ENCODE measurements at places on chromosomes 7 and 10.

GRCh38 chr7:110534241-110534931 is 556.5 kb upstream of the LRRN3 start:
- no peak for DNase-seq

GRCh38 chr7:37429435-37429791 is 19.3 kb downstream of the ELMO1 start:
- no peak for DNase-seq

GRCh38 chr7:7969306-7970236 is 975 bp downstream of the GLCCI1 start:
- DNase-seq: peak; percentile 51

GRCh38 chr7:22724861-22725260 is 2.1 kb upstream of the IL6 start:
- no peak for DNase-seq

DNA sequence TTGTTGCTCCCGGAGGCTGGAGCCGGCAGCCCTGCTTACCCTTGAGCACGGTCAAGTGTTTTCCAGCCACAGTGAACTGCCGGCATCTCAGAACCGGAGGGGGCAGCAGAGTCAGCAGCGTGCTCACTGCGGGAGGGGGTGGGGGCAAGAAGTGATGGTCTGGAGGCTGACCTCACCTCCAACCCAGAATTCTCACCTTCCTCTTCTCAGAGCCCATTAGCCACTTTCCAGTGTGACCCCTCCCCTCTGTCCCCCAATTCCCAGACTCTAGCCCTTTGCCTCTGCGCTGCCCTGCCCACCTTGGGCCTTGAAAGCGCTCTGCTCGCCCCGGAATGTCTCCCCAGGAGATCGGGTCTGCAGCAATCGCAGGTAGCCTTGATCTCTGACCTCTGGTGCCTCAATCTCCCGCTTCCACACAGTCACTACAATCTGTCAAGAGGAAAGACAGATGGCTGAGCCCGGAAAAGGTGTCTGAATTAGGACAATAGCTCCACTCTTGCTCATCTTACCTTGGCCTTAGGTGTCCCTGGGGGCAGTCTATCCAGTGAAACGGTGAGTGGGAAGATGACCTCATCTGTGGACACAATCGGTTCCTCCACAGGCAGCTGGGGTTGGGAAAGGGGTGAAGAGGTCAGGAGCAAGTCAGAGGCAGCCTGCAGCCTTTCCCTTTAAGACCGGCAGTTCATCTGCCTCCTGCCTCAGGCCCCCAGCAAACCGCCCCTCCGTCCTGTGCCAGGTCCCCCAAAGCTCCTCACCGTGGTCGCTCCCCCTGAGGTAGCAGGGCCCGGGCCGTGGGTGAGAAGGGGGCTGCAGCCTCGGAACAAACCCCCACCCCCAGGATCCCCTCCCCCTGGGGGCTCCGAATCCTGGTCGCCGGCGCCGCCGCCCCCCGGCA is 942 bp downstream of the TRAPPC14 start:
- DNase-seq: no peak

DNA sequence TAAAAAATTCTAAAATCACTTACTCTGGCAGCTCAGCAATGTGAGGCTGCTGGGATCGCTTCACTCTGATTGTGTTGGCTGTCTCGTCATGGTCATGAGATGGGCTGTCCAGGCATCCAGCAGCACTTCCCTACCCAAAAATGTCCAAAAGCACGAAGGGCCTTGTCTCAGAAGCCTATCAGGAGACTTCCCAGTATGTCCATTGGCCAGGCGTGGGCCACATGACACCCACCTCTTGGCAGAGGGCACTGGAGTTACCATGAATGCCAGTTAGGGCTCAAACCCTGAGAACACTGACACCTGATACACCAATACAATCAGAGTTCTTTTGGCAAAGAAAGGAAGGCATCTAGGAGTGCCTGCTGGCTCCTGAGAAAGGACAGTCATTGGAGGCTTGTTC is 27.0 kb upstream of the GLI3 start:
- DNase-seq: no peak

DNA sequence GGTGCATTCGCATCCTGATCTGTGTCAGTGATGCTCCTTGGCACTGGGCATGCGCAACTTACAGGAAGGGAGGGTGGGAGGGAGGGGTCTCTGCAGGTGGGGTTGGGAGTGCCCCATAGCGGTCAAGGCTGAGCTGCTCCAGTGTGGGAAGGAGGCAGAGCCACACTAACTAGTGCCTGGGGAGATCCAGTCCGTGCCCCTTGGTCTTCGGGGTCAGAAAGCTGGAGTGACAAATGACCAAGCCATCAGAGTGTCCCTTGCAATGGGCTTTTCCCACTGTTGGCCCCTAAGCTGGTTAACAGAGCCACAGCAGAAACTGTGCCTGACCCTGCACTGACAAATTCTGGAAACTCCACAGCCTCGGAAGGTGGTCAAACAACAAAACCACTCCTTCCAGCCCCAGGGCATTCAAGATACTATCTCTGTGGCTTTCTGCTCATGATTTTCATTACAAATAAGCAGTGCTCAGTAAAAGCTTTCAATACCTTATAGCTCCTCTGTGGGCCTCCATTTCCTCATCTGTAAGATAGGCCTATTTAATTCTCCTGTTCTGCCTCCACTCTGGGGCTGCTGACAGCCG is 138.1 kb upstream of the UNC5B start:
- DNase-seq: peak; percentile 50

DNA sequence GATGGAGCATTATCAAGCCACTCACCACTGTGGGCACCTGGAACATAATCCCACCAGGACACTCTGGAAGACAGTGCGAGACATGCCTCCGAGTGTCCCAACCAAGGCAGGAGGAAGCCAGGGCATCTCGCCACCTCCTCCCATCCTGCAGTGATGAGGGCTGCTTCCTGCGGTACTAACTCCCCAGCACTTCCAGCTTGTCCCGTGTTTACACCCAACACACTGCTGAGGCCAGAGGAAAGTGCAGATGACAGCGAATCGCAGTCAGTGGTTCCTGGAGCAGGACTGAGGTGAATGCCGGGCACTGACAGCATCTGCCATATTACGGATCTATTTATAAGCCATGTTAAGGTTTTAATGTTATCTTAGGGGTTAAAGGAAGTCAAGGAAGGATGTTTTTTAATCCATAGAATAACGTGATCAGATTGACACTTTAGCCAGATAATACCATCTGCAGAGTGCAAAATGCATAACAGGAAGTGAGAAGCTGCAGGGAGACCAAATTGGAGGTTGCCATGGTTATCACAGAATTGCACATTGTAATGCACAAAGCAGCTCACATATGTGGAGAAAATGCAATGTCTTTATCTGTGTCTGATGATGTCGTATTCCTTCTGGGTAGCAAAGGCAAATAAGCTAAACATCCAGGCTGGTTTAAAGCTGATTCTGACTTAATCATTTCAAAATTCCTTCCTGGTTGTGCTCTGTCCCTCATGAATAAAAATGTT is 314.1 kb upstream of the C7orf33 start:
- no peak for DNase-seq

GRCh38 chr7:31478018-31478417 is 35.9 kb upstream of the ITPRID1 start:
- no peak for DNase-seq

GRCh38 chr7:71733107-71733870 is 601.3 kb downstream of the GALNT17 start:
- peak; percentile 96 for DNase-seq

DNA sequence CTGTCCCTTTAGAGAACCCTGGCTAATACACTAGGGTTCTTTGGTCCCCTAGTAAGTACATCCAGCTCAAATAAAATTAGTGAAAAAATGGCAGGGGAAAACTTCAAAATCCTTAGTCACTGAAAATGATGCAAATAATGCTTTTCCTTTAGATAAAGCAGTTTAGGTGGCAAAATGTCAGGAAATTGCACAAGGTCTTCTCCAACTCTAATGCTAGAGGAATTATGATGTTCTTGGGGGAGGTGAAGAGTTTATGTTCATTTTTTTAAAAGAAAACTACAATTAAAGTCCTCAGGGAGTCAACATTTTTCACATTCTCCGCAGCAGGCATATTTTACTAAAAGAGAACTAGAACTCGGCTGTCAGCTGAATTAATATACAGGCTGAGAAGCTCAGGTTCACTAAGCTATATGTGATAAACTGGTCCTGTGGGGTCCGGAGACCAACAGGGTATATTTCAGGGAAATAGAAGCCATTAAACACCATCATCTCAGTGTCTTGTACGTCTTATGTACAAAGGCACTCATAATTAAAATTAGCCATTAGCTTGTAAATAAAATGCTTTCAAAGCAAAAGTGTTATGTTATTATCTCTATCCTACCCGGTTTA is 1164.7 kb upstream of the AUTS2 start:
- DNase-seq: no peak

DNA sequence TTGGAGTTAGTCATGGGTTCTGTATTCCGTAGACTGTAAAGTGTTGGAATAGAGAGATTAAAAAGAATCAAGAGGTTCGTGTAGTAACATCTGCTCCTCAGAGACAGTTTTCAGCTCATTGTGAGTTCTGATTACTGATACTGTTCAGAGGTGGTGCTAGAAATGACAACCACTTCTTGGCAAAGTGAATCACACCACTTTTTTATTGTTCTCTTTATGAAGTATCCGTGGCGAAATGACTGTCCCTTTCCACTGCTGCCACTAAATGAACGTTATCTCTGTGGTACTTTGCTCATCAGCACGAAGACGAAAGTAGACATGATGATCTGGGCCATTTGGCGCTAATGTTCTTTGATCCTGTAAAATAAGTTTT is 860 bp downstream of the RPP30 start:
- no peak for DNase-seq

GRCh38 chr7:91286432-91286831 is 22.2 kb downstream of the FZD1 start:
- DNase-seq: peak; percentile 30

DNA sequence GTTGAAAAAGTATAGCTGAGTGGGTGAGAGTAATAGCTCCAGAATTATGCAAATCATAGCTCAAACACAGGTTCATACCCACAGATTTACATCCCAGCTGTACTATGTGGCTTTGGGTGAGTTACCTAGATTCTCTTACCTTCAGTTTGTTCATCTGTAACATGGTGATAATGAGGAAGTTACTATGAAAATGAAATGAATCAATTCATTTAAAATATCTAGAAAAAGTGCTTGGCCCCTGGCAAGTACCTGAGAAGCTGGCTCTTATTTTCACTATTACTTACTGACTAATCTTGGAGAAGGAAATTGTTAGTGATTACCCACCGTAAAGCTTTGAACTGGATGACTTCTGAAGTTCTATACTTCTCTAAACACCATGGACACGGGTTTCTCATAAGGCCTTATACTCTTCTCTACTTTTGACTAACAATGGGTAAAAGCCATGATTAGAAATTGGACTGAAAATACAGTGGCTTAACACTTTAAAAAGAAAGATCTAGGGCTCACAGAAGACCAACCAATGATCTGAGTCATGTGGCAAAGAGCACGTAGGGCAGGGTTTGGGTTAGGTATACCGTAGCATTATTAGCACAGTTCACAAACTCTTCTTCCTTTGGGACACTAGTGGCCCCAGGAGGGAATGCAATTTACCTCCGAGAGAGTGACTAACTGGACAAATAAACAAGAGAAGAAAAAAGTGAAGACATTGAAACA is 149.2 kb downstream of the PLPP4 start:
- DNase-seq: no peak

GRCh38 chr7:110480964-110481363 is 610.0 kb upstream of the LRRN3 start:
- DNase-seq: no peak

DNA sequence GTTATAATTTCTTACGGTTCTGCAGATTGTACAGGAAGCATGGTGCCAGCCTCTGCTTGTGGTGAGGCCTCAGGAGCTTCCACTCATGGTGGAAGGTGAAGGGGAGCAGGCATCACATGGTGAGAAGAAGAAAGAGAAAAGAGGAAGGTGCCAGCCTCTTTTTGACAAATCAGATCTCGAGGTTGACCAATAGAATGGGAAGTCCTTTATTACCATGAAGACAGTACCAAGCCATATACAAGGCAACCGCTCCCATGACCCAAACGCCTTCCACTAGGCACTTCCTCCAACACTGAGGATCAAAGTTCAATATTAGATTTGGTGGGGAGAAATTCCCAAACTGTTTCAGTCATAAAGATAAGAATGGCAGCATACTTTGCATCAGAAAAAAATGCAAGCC is 502.8 kb downstream of the GLRX3 start:
- DNase-seq: no peak

GRCh38 chr10:128362514-128362913 is 236.3 kb upstream of the MKI67 start:
- no peak for DNase-seq

GRCh38 chr7:39880556-39880955 is 69.5 kb upstream of the CDK13 start:
- no peak for DNase-seq

GRCh38 chr7:27312820-27313219 is 70.2 kb downstream of the EVX1 start:
- no peak for DNase-seq

DNA sequence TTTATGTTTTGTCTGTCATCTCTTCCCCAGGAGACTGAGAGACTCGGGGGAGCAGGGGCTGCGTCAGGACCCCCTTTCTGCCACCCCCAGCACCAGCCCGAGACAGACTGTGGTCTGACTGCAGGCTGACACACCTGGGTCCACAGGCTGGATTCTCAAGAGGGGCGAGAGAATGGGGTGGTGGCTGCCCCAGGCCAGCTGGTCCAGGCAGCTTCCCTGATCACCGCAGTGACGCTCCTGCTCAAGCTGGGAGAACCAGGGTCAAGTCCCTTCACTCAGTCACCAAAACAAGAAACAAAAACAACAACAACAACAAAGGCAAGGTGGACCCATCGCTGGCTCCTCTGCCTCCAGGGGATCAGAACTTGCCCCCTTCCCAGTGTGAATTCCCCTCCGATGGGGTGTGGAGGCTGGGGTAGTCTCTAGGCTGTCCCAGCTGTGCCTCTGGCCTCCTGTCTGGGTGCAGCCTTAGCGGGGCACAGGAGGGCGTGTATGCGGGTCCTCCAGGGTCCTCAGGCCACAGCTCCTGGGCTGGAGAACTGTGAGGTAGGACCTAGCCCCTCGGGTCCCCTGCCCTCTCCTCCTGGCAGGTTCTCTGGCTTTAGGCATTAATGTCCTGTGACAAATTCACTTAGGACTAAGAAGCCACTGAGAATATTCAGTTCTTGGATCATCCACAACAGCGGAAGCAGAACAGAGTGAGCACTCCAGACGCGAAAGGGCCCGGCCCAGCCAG is 40.6 kb downstream of the PRKAG2 start:
- DNase-seq: no peak

DNA sequence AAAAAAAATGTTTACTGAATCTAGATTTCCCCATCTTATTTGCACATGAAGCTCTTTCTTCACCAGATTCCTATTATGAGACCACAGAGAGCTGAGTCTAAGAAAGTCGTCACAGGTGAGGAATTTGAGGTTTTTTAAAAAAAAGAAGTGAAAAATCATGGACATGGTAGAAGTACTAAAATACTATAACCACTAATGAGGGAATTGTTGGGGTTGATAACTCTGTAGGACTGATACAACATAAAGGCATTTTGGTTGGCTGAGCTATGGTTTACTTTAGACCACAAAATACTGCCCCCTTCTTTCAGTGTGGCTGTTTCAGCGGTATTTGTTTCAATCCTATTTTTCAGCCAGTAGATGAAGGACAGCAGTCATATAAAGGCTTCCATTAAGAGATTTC is 1111.3 kb downstream of the TYW1 start:
- DNase-seq: no peak

Data from nephron progenitor cell (in vitro differentiated cells).